SJSA1 (cell line): ENCODE measurements at places on chromosomes 11 and 22. TPM values are rescaled to one million over a fixed set of nuclear protein-coding genes. Genes with fewer than 3 reads are reported as not detected.

GRCh38 chr22:49515475-49515874, 312.2 kb downstream of the BRD1 start:
- DNase-seq: no peak
- no peak overlapping the region for H3K4me3 ChIP-seq
- no peaks in the 10 kb centered on the region for H3K4me1 ChIP-seq
- no peaks in the 10 kb centered on the region for H3K36me3 ChIP-seq

DNA sequence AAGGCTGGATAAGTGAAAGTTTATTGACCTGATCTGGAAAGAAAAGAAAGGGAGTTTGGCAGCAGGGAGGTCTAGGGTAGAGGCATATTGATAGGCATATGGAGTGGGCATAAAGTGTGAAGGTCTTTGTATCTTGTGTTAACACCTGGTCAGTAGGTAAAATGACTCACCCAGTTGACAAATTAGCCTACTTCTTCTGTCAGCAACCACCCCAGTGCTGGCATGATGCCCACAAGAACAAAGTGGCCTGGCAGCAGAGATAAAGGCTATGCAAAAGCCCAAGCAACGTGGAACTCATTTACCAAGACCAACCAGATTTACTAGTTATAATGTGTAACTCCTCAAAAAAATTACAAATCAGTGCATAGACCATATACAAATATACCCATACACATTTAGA, 4.9 kb downstream of the OR10A3 start:
- H3K4me1 ChIP-seq: no peaks in the 10 kb centered on the region
- H3K4me3 ChIP-seq: no peak overlapping the region
- H3K36me3 ChIP-seq: no peaks in the 10 kb centered on the region
- H3K27me3 ChIP-seq: no peaks in the 10 kb centered on the region
- DNase-seq: no peak
- H3K27ac ChIP-seq: no peak overlapping the region

- H3K4me1 ChIP-seq: no peaks in the 10 kb centered on the region
- no peak overlapping the region for H3K4me3 ChIP-seq
- DNase-seq: no peak
These were observed 85.5 kb upstream of the WNT11 start for GRCh38 chr11:76291576-76292526.

- no peak overlapping the region for H3K27ac ChIP-seq
- no peaks in the 10 kb centered on the region for H3K27me3 ChIP-seq
- no peaks in the 10 kb centered on the region for H3K36me3 ChIP-seq
These were observed 82.7 kb downstream of the THAP12 start for GRCh38 chr11:76298255-76298654.

GRCh38 chr11:64647019-64647779, 56.2 kb downstream of the SLC22A12 start:
- no peak for DNase-seq
- no peaks in the 10 kb centered on the region for H3K4me1 ChIP-seq
- H3K36me3 ChIP-seq: no peaks in the 10 kb centered on the region
- H3K27ac ChIP-seq: no peak overlapping the region
- H3K27me3 ChIP-seq: peaks cover 60% of the 10 kb centered on the region

DNA sequence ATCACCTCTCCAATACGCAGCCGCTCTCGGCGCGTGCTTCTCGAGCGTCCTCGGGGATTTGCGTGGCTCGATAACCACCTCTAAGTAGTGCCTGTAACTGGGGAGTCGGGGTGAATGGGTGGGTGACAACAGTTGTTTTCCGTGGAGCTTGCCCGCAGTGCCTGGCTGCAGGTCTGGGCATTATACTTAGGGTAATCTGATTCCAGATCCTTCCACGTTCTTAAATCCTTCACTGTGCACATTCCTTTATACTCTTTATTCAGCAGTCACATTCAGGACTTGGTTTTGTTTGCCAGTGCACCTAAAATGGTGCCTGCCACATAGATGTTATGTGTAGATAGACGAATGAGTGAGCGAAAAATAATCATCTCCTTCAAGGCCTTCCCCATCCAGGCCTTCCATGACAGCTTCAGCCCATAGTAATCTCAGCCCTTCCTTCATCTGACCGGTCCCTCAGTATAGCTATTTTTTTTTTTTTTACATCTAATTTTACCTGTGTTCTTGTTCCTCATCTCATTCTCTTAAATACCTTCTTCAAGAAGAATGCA, 602 bp downstream of the NAT10 start:
- H3K4me1 ChIP-seq: peaks cover 10% of the 10 kb centered on the region
- no peaks in the 10 kb centered on the region for H3K27me3 ChIP-seq
- H3K27ac ChIP-seq: peak overlapping the region; percentile 70

DNA sequence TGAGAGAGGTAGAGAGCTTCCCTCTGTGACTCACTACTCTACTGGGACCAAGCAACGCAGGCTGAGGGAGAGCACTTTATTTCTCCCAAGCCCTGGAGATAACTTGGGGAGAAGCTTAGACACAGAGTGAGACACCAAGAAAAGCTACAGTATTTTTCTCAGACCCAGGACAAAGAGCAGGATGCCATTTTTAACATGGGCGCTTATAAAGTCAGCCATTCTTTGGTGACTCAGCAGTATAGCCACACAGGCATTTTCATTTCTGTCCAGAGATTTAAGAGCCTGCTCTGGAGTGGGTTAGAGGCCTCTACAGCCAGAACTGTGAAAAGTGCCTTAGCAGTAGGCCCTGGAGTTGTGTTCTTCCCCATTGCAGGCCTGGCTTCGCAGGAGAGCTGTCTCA, 55.0 kb upstream of the GLYAT start:
- no peak overlapping the region for H3K4me3 ChIP-seq
- DNase-seq: no peak
- no peaks in the 10 kb centered on the region for H3K36me3 ChIP-seq
- no peaks in the 10 kb centered on the region for H3K4me1 ChIP-seq
- no peak overlapping the region for H3K27ac ChIP-seq
- no peaks in the 10 kb centered on the region for H3K27me3 ChIP-seq

DNA sequence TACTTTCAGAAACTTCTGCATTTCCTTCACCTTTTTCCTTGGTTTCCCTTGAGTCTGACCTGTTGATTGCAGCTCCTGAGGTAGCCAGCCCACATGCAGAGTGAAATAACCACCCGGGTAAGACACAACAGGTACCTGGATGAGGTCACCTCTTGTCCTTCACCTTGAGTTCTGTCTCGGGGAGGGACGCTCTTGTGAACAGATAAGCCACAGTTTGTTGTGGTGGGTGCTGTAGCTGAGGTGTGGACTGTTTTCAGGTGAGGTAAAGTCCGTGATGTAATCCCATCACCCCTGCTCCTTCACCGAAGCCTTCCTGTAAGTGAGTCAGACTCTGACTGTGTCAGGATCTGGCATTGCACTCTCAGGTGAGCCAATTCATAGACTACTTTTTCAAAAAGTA, 183.1 kb downstream of the NAV2 start:
- H3K4me1 ChIP-seq: peaks cover 1% of the 10 kb centered on the region
- H3K4me3 ChIP-seq: no peak overlapping the region
- no peak for DNase-seq
- 0 out of 2 replicates have a peak, but pooled peaks cover 2% of the 10 kb centered on the region for H3K36me3 ChIP-seq
- no peak overlapping the region for H3K27ac ChIP-seq
- H3K27me3 ChIP-seq: no peaks in the 10 kb centered on the region

DNA sequence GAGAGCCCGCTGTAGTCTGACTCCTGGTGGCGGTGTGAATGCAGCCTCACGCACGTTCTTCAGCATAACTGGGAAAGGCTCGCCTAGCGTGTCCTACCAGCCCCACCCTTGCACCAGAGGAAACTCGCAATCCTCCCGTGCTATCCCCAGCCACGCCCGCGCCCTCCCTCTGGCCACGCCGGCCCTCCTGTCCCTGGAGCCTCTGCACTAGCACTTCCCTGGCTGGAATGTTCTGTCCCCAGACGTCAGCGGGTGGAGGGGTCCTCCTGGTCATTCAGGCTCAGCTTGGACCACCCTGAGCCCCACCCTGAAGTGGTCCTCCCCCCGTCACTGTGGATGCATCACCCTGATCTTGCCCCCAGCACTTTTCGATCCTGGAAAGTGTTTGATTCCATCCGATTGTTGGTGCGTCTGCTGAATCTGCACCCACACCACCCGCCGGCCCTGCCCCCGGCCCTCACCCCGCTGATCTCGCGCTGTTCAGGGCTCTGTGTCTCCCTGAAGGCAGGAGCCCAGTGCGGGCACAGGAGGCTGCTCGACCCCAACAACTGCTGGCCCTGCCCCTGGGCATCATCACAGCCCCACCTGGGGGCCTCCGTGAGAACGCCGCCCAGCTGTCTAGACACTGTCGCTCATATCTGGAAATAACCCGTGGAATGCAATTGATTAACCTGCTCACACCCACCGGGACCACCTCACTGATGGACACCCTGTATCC, 437.0 kb downstream of the TBC1D22A start:
- DNase-seq: no peak
- H3K27me3 ChIP-seq: no peaks in the 10 kb centered on the region
- H3K4me3 ChIP-seq: no peak overlapping the region
- H3K36me3 ChIP-seq: no peaks in the 10 kb centered on the region
- H3K4me1 ChIP-seq: no peaks in the 10 kb centered on the region

DNA sequence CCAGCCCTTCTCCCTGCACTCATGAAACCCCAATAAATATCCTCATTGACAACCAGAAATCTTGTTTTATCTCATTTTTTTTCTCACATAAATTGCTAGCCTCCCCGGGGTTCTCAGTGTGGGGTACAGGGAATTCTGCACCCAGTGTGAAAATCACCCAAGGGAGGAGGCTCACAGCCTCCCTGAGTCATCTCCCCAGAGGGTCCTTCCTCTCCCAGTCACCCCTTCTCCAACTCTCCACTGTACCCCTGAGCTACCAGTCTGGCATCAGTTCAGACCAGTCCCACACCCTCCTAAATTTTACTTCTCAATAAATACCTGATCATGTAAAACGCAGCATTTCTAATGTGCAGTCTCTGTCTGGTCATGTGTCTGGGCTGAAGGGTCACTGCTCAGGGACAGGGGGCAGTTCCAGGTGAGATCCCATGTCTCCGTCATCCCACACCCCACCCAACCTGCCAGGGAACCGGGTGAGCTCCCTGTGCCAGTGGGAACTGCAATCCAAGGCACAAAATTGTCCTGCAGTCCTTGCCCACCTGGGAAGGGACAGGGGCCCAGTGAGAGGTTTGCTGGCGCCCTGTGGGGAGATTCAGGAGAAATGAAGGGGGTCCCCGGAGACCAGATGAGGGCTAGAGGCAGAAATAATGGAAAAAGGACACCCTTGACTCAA, 8.3 kb downstream of the IGLL5 start:
- no peak overlapping the region for H3K4me3 ChIP-seq
- no peaks in the 10 kb centered on the region for H3K36me3 ChIP-seq
- peaks cover 6% of the 10 kb centered on the region for H3K27me3 ChIP-seq
- H3K27ac ChIP-seq: no peak overlapping the region

DNA sequence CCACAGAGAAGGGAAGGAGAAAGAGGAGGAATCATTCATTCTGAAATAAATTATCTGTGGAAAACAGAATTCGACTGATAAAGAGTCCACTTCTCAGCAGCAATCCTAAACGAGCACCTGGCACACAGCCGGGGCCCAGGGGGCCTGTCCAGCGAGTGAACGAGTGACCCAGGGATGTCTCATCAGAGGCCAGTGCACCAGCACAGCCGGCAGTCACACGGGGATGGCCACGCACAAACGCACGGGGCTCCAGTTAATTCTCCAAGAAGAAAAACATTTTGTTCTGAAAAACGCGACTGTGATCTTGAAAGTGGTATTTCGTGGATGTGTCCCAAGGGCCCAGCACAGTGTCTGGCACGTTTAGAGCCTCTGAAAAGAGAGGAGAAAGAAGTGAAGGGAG, 154.6 kb downstream of the BRD1 start:
- no peak overlapping the region for H3K4me3 ChIP-seq
- DNase-seq: no peak

DNA sequence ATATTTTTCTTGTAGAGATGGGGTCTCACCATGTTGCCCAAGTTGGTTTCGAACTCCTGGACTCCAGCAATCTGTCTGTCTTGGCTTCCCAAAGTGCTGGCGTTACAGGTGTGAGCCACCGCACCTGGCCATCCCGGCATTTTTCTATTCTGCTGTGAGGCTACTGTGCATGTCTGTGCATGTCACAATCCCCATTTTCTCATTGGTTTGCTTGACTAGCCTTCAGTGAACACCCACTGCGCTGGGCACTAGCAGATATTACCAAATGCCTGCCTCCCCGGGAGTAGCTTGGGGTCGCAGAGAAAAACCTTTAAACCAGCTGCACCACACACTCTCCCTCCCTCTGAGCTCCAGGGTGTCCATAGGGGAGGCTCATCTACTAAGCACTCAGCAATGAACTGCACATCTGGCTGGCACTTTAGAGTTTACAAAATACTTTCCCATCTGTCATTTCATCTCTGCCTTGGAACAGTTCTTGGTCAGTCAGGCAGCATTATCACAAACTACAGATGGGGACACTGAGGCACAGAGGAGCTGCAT, 4.9 kb downstream of the CSNK1E start:
- no peak for DNase-seq
- peaks cover 61% of the 10 kb centered on the region for H3K4me1 ChIP-seq
- no peaks in the 10 kb centered on the region for H3K27me3 ChIP-seq
- peak overlapping the region; percentile 80; the same call in 1 of the 2 replicates for H3K4me3 ChIP-seq

GRCh38 chr11:109552376-109552775, 130.4 kb downstream of the C11orf87 start:
- H3K4me1 ChIP-seq: peaks cover 15% of the 10 kb centered on the region
- DNase-seq: no peak
- no peak overlapping the region for H3K4me3 ChIP-seq
- no peaks in the 10 kb centered on the region for H3K36me3 ChIP-seq
- H3K27me3 ChIP-seq: no peaks in the 10 kb centered on the region

DNA sequence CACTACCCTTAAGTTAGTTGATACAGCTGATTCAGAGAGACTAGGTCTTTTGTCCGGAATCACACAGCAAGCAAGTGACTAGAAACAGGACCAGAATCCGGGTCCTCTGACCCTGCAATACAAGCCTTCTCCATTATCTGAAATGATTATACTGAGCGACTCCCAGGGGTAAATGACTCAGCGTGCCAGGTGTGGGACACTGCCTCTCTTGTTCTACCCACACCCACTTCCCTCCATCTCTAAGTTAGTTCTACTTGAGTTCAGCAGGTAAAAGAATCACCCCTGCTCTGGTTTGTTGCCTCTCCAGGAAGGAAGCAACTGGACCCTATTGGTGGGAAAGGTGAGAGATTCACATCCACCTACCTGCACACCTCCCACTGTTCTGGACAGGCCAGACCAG, 156.9 kb downstream of the DBX1 start:
- H3K4me1 ChIP-seq: no peaks in the 10 kb centered on the region
- no peak overlapping the region for H3K27ac ChIP-seq
- DNase-seq: no peak
- no peaks in the 10 kb centered on the region for H3K36me3 ChIP-seq
- no peak overlapping the region for H3K4me3 ChIP-seq

DNA sequence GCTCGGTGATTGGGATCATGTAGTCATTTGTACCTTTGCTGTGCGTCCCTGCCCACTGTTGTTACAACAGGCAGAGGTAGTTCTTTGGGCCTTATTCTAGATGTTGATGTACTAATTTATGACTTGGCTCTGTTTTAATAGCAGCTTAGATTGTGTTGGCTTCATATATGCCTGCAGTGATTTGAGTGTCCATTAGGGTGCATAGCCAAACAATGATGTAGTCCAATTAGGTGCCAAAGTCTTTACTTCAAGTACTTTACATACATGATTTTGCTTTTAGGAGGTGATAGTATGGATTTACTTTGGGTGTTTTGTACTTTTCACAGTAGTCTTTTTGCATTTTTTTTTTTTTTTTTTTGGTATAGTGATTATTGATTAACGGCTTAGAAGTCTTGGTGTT, 46.4 kb downstream of the PPP6R3 start:
- DNase-seq: no peak
- H3K36me3 ChIP-seq: peaks cover 39% of the 10 kb centered on the region
- H3K27me3 ChIP-seq: no peaks in the 10 kb centered on the region
- no peak overlapping the region for H3K27ac ChIP-seq
- H3K4me1 ChIP-seq: peaks cover 3% of the 10 kb centered on the region; the same call in 1 of the 2 replicates
- H3K4me3 ChIP-seq: no peak overlapping the region

Gene APOL5
- not detected in 2 replicates for total RNA-seq

Gene MS4A7
- total RNA-seq: not detected in 2 replicates

Gene PATE4
- not detected in 2 replicates for total RNA-seq

Gene SYT8
- 0.06 TPM in 1 of 2 replicates, not detected in the other for total RNA-seq
